Stimulated activated CD4-positive, alpha-beta T cell treated with anti-CD3 and anti-CD28 coated beads, Interleukin-12 subunit alpha, Interleukin-12 subunit beta, amount 100 ng/mL, for 48 hours (primary cell): ENCODE measurements at places on chromosomes 13 and 19.

- DNase-seq: no peak
Measured at GRCh38 chr13:29532116-29532515, 63.4 kb downstream of the SLC7A1 start.

DNA sequence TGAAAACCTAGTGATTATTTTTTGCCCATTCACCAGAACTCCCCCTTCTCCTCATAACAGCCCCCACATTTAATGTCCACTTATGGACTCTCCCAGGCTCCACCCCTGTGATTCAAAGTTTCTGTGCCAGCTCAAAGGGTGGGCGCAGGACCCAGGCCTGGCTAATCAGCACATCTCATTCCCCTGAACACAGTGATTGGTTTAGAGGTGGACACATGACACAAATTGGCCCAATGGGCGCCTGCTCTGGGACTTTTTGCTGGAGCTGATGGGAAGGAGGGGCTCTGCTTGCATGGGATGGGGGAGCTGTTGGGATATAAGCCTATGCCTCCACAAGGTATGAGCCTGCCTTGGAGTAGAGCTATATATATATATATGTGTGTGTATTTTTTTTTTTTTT is 6.2 kb upstream of the EPOR start:
- no peak for DNase-seq

GRCh38 chr19:16659832-16660708 is at the start of gene SMIM7:
Gene SMIM7, minus strand, starts transcription at chr19:16660144. Its CDS starts 34 bp downstream, at chr19:16660110.
- DNase-seq: peak; percentile 98

- DNase-seq: no peak
Measured at GRCh38 chr19:40547836-40548235, 28.8 kb upstream of the SHKBP1 start.

DNA sequence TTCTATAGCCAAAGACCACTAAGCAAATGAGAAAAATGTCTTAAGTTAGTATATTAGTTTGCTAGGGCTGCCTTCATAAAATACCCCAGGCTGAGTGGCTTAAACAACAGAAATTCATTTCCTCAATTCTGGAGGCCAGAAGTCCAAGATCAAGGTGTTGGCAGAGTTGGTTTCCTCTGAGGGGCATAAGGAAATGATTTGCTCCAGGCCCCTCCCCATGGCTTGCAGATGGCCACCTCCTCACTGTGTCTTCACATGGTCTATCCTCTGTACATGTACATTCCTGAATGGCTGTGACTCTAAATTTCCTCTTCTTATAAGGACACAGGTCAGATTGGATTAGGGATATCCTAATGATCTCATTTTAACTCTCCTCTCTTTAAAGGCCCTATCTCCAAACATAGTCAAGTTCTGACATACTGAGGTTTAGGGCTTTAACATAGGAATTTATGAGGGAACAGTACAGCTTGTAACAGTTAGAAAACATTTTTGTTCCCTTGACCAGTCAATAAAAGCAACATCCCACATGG is 307.4 kb downstream of the DIAPH3 start:
- DNase-seq: no peak

GRCh38 chr19:55325172-55325571 is at the start of gene TMEM150B:
Gene TMEM150B, minus strand, starts transcription at chr19:55325341. Its CDS starts 4,305 bp downstream, at chr19:55321036.
- no peak for DNase-seq

GRCh38 chr19:40592170-40592569 is 9.0 kb upstream of the LTBP4 start:
- DNase-seq: no peak

DNA sequence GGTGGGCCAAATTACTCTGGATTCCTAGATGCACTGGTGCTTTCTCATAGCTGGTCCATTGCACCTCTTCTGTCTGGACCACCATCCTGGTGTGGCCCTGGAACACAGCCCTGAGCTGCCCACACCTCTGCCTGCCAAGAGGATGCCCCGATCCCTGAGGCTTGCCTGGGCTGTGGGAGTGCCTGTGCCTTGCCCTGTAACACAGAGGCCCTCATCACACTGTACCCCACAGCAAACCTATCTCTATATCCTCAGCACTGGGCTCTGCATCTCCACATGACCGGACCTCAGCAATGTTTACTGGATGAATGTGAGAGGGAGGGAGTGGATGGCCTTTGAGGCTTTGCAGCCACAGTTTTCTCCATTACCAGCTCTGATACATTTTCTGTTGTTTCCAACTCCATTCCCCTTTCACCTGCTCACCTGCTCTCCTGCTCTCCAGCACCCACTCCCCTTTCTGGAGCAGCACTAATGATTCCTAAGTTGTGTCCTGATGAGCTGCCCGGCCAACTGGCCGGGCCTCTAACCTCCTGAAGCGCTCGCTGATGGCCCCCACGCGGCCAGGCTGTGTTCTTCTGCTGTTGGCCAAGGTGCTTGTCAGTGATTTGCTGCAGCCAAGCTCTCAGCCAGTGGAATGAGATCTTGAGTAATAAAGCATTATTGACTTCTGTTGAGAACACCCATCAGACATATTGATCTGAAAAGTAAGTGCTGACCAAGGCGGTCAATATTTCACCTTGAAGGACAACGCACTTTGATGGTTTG is 232.6 kb downstream of the TEX29 start:
- DNase-seq: no peak

DNA sequence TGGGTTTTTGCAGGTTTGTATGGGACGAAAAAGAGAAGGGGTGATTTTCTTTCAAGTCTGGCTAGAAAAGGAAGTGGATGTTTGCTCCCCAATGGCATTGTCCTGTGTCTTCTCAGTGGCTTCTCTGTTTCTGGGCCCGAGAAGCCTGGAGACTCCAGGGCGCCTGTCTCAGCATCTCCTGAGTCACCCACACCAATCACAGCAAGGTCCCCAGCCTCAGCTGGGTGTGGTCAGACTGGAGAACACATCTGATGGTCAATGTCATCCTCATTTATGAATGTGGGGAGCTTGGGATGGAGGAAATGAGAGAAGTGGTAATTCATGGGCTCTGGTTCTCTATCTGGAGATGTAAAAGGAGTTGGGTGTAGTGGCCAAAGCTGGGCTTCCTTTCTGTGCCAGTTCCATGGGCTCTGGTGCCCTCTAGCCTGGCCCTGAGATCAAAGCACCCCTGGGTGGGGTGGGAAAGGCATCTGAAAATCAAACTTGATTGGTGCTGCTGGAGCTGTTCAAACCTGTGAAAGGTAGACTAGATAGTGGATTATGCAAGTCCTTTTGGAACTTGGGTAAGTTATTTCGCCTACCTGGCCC is 13.4 kb downstream of the RASL11A start:
- DNase-seq: no peak

- DNase-seq: no peak
Measured at GRCh38 chr19:5149932-5150901, 181.3 kb downstream of the KDM4B start.

- no peak for DNase-seq
Measured at GRCh38 chr13:46045424-46045823, 7.1 kb downstream of the ZC3H13 start.

- no peak for DNase-seq
Measured at GRCh38 chr13:18992791-18993190, 188.8 kb downstream of the TUBA3C start.
